Mammary epithelial cell (primary cell): ENCODE measurements at places on chromosomes 16 and 17.
A peak's percentile ranks its signal among the peaks of the same experiment; 100 is the strongest.

- DNase-seq: no peak
These were observed 9.5 kb downstream of the FOXF1 start for GRCh38 chr16:86519649-86520316.

GRCh38 chr17:28963841-28964240 is 12.5 kb upstream of the PHF12 start:
- DNase-seq: no peak

DNA sequence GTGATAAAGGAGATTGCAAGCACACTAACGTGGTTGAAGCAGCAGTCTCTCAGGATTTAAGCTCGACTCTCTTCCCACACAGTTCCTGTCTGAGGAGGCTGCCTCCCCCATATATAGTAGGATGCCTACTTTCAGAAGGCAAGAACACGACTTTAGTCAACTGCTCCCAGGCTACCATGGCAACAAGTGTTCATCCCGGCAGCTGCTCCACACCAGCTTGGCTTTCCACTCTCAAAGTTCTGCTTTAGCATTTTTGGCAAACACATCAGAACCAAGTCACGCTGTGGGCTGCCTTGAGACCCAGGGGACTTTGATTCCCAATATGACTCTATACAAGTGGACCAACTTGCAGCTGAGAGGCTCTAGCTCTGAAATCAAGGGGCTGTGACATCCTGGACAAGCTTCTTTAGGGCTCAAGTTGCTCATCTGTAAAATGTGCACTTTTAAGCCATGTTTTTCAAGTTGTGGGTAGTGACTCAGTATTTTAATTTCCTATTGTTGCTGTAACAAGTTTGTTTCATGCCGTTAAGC is 16.5 kb downstream of the ZP2 start:
- DNase-seq: peak; percentile 39

DNA sequence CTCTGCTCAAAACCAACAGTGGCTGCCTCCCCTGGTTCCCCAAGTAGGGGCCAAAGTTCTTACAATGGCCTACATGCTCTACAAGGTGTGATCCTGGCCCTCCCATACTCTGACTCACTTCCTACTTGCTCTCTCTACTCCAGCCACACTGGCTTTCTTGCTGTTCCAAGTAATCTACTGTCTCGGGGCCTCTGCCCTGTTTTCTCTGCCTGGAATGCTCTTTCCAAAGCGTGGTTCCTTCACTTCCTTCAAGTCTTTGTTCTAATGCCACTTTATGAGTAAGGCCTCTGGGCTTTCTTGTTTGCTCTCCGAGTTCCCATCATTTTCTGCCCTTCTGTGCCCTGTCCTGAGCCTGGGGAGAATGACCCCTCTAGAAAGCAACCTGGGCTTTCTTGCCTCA is 4.1 kb upstream of the CDH3 start:
- peak; percentile 84 for DNase-seq

GRCh38 chr17:59842901-59843652 is 49.7 kb downstream of the TUBD1 start:
- DNase-seq: peak; percentile 97

DNA sequence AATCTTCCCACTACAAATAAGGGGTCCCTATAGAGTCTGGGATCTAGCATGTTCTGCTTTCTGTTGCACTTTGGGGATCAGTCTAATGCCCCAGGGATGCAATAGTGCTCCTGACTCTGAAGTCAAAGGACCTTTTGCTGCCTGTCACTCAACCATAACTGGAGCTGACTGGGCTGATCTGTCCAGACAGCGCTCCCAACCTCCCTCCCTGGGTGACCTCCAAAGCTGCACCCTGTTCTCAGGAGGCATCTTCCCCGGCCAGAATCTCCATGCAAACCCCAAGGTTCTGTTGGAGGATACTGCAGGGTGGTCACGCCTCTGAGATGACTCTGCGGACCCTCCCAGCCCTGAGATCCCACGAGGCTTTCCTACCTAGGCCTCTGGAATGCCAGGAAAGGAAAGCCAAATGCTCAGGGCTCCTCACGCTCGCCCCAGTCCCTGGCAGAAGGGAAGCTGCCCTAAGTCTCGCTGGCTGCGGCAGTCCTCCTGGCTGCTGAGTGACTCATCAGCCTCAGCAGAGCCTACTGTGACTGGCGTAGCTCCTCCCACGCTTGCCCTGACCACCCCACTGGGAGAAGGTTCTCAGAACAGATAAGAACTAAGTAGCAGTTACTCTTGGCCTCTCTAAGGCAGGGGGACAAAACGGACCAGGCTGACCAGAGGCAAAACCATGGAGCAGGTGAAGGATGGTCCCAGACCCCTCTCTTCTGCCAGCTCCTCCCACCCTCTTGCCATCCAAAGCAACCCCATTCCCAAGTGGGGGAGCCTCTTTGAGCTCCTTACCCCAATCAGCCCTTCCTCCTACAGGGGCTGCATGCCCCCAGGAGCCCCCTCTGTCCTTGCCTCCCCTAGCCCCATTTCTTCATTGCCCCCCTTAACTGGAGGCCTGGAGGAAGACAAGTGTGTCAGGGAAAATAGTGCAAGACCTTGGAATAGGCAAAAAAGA is 124.1 kb upstream of the TNRC6C start:
- DNase-seq: peak; percentile 78

GRCh38 chr16:57042157-57043111 is 49.9 kb upstream of the CPNE2 start:
- DNase-seq: peak; percentile 75

- DNase-seq: peak; percentile 99
These were observed 15.0 kb upstream of the CPD start for GRCh38 chr17:30363715-30364202.

- DNase-seq: no peak
These were observed 135.5 kb upstream of the CRHR1 start for GRCh38 chr17:45648642-45649041.

GRCh38 chr16:59192551-59193199 is 458.6 kb upstream of the GOT2 start:
- DNase-seq: no peak

GRCh38 chr17:31880311-31880710 is 21.2 kb downstream of the UTP6 start:
- no peak for DNase-seq

DNA sequence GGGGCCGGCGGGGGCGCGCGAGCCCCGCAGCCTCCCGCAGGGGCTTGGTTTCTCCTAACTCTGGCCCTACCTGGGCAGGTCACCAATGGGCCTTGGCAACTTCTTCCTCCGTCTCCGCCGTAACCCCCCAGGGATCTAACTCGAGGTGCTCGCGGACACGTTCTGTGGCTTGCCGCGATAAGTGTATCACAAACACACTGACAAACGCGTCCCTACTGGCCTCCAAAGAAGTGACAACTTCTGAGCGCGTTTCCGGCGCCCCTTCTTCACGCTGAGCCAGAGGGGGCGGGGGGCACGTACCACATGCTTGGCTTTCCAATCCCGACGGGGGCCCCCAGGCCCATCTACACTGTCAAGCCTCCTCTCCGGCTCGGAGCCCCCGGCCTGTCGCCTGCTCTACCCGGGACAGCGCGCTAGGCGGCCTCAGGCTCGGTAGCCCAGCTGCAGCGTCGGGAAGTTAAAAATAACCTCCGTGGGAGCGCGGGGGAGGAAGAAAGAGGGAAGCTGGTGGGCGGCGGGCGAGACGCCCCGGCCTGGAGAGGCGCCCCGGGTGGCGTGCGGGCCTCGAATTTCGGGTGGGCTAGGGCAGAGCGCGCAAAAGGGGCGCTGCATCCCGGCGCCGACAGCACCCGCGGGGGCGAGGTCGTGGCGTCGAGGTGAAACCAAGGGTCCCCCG is 725 bp upstream of the SPHK1 start:
- no peak for DNase-seq
